Inflammatory macrophage treated with lipopolysaccharide for 4 hours (primary cell): ENCODE measurements at places on chromosomes 6 and 20.

- no peak for DNase-seq
These were observed 2.3 kb downstream of the MYLK2 start for GRCh38 chr20:31821427-31821826.

DNA sequence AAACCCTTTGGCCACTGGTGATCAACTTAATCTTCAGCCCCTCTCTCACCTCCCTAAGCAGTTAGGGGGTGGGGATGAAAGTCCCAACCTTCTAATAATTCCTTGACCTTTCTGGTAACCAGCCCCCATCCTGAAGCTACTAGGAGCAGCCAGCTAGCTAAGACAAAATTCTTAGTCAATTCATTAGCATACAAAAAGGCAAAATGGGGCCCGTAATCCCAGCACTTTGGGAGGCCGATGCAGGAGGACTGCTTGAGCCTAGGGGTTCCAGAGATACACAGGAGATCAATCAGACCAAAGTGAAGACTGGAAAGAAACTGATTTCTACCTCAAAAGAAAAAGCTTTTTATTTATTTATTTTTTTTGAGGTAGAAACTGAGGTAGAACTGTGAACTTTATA is 1.8 kb downstream of the ASCC3 start:
- DNase-seq = no peak

- DNase-seq = no peak
These were observed 44.6 kb downstream of the TOX2 start for GRCh38 chr20:43959079-43959919.

DNA sequence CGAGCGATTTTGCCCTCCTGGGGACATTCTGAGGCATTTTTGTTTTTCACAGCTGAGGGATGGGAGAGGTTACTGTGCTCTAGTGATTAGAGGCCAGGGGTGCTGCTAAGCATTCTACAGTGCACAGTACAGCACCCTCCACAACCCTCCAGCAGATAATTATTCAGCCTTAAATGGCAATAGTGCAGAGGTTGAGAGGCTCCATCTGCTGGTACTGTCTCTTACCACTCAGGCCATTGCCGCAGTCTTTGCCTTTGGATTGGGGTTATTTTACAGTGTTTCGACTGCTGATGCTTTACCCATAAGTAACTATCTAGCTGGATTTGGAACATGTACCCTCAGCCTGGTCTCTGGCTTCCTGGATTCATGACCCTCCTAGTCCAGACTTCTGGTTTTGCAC is 705.3 kb downstream of the KIF16B start:
- DNase-seq = no peak

DNA sequence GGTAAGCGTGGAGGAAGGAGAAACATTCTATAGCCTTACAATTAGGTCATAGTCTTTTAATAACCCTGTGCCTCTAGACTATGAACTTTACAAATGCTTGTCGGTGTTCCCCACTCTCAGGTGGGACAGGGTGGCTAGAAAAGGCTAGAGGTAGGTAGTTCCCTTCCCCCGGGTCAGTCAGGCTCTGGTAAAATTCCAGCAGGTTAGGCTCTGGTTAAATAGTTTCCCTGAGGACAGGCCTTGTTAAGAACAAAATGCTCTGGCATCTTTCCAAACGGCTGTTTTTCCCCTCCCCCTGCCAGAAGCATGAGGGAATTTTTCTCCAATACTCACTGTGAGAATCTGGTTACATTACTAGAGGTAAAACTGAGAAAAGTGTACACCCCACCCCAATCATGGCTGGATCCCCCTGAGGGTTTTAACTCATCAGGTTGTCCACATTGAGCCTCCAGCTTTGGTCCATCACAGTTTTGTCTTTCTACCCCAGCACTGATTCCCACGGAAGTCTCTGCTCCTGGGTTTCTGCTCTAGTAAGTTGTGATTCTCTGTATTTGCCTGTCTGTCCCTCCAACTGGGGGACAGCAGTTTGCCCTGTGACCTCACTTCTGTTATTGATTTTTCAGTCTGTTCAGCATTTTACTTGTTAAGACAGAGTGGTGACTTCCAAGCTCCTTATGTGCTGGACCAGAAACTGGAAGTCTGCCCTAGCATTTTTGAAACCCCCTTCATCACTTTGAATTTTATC is 84.7 kb upstream of the ADGRF1 start:
- no peak for DNase-seq

DNA sequence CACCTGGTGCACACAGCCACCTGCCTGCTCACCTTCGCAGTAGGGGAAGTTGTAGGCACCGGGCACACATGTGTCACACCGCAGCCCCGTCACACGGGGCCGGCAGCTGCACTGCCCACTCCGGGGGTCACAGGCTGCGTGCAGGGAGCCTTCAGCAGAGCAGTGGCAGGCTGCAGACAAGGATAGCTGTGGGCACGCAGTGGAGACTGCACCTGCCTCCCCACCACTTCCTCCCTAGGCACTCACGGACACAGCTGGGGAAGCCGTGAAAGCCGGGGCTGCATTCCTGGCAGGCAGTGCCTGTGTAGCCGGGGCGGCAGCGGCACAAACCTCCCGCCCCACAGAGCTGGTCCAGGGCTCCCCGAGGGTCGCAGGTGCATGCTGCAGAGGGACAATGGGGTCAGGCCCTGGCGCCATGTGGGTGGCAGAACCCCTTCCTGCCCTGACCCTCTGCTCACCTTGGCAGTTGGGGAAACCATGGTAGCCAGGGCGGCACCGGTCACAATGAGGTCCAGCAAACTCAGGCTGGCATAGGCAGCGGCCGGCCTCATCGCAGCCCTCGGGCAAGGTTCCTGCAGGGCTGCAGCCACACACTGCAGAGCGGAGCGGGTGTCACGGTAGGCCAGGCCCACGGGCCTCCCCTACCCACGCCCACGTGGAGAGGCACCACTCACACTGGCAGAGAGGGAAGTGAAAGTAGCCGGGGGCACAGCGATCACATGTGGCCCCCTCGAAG is 29.4 kb downstream of the LAMA5 start:
- no peak for DNase-seq
